ENCODE measurements at places on chromosomes 1 and 21.

DNA sequence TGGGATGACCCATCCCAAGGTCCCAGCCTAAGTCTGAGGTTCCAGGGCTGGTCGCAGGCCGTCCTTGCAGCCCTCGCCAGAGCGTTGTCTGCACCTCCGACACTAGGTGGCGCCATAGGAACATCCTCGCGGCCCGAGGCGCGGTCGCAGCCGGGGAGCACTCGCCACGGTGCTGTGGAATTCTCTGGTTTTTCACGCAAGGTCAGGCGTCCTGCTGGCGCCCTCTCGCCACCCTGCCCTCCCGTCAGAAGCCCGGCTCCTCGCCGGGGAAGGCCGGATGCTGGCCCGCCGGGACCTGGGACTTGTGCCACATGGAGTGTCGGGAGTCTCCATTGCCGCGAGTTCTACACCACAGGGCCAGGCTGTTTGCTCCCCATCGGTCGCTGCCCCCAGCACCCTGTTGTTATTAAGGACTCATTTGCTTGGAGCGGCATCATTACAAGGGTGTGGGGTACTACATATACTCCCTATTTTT is 196.8 kb upstream of the LMO4 start:
- DNase-seq, result no peak

DNA sequence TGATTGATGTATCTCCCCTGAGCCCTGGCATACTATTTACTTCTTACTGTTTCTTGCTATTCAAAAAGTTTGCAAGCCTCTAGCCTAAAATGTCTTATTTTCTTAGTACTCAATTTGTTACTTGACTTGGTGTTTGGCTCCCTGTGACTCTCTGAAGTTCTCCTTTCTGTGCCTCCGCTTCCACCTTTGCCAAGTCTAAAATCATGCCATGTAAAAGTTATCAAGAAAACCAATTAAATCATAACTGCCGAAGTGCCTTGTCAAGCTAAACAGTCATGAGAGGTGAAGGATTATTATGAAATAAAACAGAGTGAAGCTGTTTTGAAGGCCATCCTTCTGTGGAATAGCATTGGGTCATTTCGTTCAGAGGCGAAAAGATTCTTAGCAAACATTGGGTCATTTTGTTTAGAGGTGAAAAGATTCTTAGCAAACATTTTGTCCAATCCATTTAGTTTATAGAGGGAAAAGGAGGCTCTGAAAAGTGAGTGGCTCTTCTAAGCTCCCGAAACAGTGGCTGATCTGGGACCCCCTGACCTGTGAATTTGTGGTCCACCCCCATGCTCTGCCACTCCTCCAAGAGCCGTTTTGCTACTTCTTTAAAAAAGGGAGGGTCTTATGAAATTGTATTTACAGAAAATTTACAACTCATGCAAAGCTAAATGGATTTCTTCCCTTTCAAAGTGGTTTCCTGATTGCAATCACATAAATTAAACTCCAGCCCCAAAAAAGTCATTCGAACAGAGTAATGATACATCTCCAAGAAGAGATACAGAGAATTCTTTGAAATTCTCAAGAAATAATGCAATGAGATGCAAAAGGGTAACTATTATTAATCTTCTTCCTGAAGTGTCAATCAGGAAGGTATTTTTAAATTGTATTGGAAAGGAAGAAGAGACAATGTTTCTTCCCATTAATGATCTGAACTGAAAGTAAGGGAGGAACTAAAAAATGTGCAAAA is 141.4 kb downstream of the RUNX1 start:
- no peak for DNase-seq

DNA sequence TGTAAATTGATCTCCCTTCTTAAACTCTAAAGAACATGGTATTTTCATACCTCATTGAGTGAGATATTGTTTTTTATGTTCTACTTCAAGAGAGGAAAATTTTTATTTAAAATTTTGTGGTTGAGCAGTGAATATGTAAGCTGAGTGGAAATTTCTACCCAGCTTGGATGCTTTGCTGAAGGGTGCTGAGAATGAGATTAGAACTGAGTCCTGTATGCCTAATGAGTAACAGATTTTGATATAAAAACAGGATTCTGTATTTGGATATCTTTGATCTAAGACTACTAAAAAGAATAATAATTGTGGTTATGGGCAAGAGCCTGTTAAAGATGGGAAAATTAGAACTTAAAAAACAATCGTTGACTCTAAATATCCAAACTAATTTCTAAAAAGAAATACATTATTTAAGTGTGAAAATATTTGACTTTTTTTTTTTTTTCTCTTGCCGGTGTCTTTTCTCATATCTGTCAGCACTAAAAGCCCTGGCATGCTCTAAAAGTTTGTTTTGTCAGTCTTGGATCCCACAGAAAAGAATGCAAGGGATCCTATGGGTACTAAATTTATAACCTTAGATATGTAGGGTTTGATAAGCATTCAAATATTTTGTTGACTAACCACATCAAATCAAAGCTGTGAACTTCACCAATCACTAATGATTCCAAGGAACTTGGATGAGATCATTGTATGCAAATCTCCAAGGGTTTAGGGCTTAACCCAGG is 652.3 kb downstream of the PTPRC start:
- DNase-seq, result no peak

- DNase-seq, result no peak
Measured at GRCh38 chr1:8704866-8705506, 112.5 kb downstream of the RERE start.

GRCh38 chr1:207868251-207868773 is 42.6 kb downstream of the CD34 start:
- no peak for DNase-seq

- no peak for DNase-seq
Measured at GRCh38 chr1:217067642-217068041, 344.4 kb upstream of the ESRRG start.

GRCh38 chr1:224170748-224171478 is 12.1 kb upstream of the DEGS1 start:
- no peak for DNase-seq

GRCh38 chr21:21196087-21196486 is 197.9 kb downstream of the NCAM2 start:
- no peak for DNase-seq

DNA sequence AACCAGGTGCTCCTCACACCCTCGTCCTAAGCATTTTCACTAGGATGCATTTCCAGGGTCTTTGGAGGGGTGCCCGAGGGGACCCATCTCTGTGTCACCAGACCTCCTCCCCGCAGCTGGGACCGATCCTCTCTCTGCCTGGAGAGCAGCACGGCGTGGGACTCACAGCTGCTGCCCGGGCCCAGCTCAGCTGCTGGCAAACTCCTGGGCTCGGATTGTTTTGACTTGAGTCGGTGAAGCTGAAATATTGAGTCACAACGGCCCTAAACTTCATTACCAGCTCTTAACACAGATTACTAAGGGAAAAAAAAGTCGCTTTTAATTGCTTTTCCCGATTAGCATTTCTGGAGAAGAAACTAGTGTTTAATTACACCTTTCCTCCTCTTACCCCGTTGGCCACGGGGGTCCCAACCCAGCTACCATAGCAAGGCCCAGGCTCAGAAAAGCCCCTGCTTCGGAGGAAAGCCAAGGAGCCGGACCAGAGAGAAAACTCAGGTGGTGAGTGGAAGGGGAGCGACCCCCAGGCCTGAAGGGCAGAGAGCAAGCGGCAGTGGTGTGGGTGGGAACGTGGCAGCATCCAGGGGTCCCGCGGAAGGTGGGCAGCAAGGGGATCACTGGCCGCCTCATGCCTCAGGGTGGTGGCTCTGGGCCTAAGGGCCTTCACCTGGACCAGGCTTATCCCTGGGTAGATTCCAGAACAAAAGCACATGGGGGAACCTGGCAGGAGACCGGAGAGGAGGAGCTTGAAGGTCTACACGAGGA is 41.7 kb downstream of the CASZ1 start:
- no peak for DNase-seq

GRCh38 chr1:194598098-194598497 is 1411.7 kb upstream of the B3GALT2 start:
- DNase-seq, result no peak

- DNase-seq, result no peak
Measured at GRCh38 chr1:2592672-2593071, 6.1 kb downstream of the PRXL2B start.

Data from smooth muscle cell of the brain vasculature (primary cell).